ENCODE measurements at places on chromosomes 4 and X.

GRCh38 chrX:24396236-24396930 is 35.9 kb downstream of the SUPT20HL1 start:
- no peak for DNase-seq

- DNase-seq: no peak
Measured at GRCh38 chrX:2416851-2417604, 83.7 kb downstream of the DHRSX start.

DNA sequence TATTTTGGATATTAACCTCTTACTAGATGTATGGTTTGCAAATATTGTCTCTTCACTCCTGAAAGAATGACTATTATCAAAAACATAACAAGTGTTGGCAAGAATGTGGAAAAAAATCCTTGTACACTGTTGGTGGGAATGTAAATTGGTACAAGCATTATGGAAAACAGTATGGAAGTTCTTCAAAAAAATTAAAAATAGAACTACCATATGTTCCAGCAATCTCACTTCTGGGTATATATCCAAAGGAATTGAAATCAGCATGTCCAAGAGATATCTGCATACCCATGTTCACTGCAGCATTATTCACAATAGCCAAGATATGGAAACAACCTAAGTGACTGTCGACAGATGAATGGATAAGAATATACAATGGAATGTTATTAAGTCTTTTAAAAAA is 61.6 kb upstream of the KIT start:
- no peak for DNase-seq

- no peak for DNase-seq
Measured at GRCh38 chr4:129622566-129622965, 526.6 kb downstream of the C4orf33 start.

- DNase-seq: no peak
Measured at GRCh38 chr4:185559915-185560281, 24.6 kb upstream of the PDLIM3 start.

DNA sequence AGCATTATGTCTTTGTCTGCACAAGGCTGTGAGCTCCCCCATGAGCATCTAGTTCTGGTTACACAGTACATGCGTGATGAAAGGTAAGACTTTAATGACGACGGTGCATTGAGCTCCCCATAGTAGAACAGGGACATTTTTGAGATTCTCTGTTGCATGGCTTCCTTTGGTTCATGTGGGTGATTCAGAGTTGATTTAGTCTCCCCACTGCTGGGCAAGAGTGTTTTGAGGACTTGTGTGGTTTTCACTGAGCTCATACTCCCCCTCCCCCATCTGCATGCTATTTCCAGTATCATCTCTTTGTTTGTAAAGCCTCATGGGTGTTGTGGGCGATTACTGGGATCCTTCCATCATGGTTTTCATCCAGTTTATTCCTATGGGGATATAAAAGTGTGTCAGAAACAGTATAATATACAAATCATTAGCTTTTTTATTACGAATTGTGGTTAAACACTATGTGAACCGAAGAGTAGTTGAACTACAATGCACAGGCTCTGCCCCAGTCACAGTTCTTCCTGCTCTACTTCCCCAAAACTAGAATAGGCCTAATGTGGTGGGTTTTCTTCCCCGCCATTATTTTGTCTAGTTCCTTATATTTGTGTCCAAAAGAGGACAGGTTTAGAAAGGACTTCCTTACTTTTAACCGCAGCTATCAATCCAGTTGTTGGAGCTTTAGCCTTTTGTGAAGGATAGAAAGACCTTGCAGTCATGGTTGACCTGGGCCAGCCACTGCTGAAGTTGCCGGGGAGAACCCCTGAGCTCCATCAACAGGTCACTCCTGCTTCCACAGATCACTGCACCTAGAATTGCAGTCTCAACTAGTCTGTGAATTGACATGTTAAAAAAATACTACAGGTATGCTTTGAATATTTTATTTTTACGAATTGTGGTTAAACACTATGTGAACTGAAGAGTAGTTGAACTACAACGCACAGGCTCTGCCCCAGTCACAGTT is 30.4 kb downstream of the KIT start:
- DNase-seq: no peak
